ENCODE measurements at places on chromosomes 4 and X.

DNA sequence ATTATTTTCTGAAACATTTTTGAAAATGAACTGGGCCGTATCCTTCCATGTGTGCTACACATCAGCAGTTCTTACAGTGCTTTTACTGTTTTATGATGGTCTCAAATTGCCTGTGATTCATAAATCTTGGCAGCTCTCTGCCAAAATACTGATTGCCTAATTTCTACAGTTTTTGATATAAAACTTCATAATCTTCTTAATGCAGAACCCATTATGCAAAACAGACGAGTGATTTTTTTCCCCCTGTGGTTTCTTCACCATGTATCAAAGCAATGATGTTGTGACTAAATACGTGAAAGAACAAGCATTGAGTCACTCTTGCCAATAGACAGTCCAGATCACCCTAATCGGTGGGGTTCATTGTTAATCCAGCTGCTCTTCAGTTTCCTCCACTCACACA, 156.4 kb upstream of the WDR1 start:
- no peak for DNase-seq

GRCh38 chr4:138414202-138414601, 172.1 kb upstream of the SLC7A11 start:
- DNase-seq = no peak

DNA sequence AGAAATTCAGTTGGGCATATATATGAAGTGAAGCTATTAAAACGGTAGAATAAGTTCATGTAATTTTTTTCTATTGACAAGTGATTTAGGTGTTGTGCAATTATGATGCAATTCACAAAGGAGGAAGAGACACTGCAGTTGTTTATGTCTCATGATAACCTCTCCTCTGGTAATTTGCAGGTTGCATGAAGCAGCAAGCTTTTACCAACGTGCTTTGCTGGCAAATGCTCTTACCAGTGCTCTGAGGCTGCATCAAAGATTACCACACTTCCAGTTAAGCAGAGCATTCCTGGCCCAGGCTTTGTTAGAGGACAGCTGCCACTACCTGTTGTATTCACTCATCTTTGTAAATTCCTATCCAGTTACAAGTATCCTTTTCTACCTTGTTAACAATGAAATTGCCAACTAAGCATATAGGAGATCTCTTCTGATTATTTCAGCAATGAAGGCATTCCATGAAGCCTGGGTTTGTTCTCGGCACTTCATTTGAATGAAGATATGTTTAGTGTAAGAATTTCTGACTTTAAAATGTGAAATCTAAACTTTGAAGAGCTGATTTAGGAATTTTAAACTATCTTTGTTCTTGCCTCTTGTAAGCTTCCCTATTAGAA, 3.9 kb downstream of the TMEM33 start:
- no peak for DNase-seq

- DNase-seq = no peak
Observed at GRCh38 chr4:156941940-156942548, 29.6 kb downstream of the PDGFC start.

- no peak for DNase-seq
Observed at GRCh38 chr4:98148856-98149255, 5.6 kb upstream of the STPG2 start.

- no peak for DNase-seq
Observed at GRCh38 chr4:48228949-48229348, 40.7 kb downstream of the TEC start.

- no peak for DNase-seq
Observed at GRCh38 chr4:115293093-115293462, 179.7 kb upstream of the NDST4 start.

Data from stimulated activated CD4-positive, alpha-beta T cell treated with anti-CD3 and anti-CD28 coated beads, Interleukin-2, amount 100 ng/mL, for 48 hours (primary cell).